ENCODE measurements at places on chromosomes 5 and 9.

- no peak for DNase-seq
Observed at GRCh38 chr9:124054582-124055227, 43.1 kb downstream of the LHX2 start.

GRCh38 chr5:177334155-177334551 is 17.3 kb downstream of the LMAN2 start:
- no peak for DNase-seq

DNA sequence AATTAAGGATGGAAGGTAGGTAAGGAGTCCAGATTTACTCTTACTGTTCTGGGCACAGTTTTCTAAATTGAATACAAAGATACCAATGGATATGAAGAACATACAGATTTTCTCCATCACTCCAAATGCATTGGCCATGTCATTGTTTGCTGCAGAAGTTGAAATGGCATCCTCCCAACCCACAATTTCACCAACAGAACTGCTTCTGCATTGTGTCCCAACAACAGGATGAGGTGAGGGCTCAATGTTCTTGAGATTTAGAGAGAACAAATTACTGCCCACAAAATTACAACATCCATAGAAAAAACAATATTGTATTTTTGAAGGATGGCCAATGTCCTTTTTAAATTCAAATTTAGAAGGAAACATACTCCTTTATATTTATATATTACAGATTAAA is 88.9 kb downstream of the NUDT12 start:
- DNase-seq, result no peak

DNA sequence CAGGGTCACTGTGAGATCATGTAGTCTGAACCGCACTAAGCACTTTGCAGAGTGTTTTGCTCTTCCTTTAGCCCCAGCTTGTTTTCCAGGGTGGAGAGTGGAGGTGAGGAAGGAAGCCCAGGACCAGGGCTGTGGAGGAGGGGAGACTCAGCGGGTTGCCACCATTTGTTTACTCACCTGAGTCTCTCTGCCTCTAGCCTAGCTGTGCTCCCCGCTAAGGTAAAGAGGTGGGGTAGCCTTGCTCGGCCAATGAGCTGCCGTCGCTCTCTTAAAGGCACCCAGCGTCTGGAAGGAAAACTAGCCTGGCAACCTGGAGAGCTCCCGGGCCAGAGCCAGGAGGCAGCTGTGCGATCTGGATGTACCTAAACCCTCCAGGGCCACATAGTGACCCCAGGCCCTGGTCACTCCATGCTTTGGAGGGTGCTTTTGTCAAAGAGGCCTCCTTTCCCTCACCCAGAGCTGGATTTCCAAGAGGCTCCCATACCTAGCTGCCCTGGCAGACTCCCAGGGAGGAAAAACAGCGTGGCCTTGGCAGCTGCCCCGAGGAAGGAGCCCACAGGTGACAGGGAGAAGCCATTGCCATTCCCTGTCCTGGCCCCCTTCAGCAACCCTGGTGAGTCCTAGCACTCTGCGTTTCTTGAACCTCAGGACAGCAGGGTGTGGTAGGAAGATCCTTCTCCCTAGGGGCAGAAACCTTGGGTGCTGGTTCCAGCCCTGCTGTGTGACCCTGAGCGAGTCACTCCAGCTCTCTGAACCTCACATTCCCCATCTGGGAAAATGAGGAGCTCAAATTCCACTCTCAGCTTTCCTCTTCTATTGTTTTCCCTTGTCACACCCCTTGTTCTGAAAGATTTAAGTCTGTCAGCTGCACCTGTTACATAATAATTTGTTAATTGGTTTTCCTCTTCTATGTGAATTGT is 42.4 kb upstream of the LARP1 start:
- DNase-seq, result no peak

DNA sequence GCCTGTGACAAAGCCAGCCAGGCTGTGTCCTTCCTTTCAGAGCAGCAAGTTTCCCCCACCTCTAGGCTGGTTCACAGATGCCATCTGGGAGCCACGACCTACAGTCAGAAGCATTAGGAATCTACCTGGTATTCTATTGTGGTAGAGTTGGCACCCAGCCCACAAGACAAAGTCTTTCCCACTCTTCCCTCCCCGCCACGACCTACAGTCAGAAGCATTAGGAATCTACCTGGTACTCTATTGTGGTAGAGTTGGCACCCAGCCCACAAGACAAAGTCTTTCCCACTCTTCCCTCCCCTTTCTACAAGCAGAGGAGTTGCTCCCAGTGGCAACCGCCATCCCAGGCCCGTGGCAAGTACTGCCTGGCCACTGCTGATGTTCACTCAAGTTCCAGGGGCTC is 157.8 kb upstream of the TNC start:
- no peak for DNase-seq

GRCh38 chr5:112776301-112776856 is 38.7 kb downstream of the APC start:
- no peak for DNase-seq

- no peak for DNase-seq
Observed at GRCh38 chr5:88675708-88676636, 207.0 kb downstream of the MEF2C start.

GRCh38 chr5:109620651-109621050 is 69.1 kb upstream of the MAN2A1 start:
- DNase-seq, result no peak

GRCh38 chr5:80119372-80119771 is 84.2 kb downstream of the THBS4 start:
- DNase-seq, result no peak

DNA sequence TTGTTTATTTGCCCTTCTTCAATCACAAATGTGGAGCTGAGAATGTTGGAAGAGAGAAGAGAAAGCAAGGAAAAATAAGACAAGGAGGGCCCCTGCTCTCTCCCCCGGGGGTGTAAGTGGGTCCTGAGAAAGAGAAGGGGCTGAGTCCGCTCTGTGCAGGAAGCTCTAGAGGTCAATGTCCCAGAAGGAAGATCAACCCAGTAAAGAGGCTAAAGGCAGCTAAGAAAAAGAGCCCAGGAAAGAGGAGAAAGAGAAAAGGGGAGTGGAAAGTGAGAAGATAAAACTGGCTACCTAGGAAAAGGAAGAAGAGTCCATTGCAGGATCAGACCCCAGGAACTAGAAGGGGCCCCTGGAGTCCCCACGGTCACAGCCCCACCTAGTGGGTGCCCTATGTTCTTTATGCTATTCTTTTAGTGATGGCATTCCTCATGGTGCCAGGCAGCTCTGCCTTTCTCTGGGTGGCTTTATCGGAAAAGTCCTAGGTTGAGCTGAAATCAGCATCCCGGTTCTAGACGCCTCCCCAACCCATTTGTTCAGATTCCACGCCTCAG is 583.4 kb downstream of the ACTL7B start:
- DNase-seq, result no peak

GRCh38 chr9:129414377-129414992 is 206.4 kb downstream of the C9orf50 start:
- peak; percentile 58 for DNase-seq

DNA sequence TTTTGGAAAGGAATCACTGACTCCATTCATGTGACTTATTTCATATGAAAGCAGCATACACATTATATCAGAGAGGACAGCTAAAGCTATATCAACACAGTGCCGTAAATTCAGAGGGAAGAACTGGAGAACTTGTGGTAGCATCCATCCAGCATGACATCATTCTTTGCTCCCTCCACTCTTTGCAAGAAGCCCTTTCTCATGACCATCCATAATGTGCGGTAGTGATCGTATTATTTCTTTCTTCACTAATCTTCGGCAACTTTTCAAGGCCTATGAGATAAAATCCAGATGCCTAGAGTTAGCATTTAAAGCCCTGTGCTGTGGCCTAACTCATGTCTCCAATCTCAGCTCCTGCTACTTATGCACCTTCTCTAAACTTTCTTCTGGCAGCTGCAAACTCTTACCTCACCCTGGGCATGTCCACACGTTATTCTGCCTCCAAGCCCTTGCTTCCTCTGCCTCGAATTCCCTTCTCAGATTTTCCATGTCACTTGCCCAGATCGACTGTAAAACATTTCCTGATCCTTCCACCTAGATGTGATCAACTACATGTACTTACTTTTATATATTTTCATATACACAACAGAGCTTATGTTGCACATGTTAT is 307.3 kb upstream of the SGCD start:
- DNase-seq, result no peak

DNA sequence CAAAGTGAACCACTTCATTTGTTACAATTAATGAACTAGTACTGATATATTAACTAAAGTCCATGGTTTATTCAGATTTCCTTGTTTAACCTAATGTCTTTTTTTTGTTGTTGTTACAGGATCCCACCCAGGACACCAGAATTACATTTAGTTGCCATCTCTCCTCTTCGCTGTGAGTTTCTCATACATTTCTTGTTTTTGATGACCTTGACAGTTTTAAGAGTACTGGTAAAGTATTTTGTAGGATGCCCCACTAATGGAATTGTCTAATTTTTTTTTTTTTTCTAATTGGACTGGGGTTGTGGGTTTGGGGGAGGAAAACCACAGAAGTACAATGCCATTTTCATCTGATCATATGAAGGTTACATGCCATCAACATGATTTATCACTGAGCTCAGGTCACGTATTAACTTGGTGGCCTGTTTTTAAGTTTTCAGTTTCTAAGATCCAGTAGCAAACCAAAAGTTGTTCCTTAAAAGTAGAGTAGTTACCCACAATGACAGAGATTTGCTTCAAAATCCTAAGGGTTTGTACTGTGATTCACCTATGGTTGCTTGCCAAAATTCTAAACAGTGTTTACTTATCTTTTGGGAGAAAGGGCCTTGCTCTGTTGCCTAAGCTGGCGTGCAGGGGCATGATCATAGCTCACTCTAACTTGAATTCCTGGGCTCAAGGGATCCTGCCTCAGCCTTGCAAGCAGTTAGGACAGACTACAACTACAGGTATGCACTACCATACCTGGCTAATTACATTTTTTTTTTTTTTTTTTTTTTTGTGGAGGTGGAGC is 4.5 kb upstream of the OTULIN start:
- no peak for DNase-seq

DNA sequence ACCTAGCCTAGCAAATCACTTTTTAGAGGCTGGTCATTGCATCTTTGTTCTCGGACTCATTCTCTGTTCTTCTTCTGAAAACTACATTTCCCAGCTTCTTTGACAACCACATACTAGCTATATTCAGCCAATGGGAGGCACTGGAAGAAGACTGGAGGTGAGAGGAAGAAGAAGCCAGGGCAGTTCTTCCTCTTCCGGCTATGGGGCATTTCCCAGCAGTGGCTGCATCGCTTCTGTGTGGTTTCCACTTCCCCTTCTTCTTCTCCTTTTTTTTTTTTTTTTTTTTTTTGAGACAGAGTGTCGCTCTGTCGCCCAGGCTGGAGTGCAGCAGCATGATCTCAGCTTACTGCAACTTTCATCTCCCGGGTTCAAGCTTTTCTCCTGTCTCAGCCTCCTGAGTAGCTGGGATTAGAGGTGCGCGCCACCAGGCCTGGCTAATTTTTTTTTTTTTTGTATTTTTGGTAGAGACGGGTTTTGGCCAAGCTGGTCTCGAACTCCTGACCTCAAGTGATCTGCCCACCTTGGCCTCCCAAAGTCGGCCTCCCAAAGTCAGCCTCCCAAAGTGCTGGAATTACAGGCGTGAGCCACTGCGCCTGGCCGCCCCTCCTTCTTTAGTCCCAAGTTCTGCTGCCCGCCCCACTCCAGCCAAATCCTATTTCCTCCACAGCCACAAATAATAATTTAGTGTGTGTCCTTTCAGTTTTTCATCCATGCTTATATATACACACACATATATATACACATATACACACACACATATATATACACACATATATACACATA is 6.9 kb upstream of the UBAP1 start:
- DNase-seq, result peak; percentile 51

DNA sequence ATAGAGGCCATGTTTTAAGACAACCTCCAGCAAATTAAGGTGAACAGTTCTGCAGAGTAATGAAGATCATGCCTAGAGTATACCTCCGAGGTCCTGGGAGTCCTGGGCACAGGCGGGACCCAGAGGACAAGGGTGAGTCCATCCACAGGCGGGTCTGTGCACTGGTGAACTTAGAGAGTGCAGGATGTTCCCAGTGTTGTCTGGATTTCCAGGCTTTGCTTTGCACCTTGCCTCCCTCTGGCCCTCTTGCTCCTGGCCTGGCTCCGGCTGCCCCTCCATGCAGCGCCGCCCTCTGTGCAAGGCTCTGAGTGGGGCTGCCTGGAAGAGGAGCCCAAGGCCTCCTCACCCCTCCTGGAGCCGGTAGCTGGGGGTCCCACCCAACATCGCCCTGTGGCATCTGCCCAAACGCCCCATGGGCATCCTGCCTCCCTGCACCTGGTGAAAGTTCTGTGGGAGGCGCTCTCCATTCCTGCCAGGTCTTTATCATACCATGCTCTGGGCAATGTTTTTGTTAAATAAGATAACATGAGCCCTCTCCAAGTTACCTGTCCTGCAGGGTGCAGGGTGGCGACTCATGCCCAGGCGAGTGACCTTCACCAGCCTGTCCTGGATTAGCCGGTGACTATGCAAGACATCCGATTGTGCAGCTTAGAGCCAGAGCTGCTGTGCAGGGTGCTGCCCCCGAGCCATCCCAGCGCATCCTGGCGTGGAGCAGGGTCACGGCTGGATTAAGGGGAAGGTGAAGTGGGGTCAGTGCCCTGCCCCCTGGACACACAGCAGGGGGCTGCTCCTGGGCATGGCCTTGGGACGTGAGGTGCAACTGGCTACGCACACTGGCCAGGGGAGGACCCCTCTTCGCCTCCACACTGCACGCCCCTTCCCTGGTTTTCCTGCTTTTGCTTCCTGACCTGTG is 41.3 kb upstream of the LPCAT1 start:
- no peak for DNase-seq

DNA sequence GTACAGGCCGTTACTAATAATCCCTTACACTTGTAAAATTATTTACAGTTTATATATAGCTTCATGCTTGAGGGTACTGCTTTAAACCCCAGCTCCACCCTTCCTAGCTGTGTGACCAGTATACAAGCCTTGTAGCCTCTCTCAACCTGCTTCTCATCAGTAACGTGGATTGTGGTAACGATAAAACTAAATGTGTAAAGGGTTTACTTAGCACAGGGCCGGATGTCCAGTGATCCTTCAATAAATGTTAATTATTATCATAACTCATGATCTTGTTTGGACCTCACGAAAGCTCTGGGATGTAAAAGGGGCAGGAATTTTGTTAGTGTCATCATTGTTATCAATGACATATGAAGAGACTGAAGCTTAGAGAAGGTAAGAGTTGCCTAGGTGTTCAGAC is 7.5 kb upstream of the ARSI start:
- DNase-seq, result no peak

- DNase-seq, result no peak
Observed at GRCh38 chr5:172086194-172086975, 79.9 kb upstream of the FBXW11 start.

DNA sequence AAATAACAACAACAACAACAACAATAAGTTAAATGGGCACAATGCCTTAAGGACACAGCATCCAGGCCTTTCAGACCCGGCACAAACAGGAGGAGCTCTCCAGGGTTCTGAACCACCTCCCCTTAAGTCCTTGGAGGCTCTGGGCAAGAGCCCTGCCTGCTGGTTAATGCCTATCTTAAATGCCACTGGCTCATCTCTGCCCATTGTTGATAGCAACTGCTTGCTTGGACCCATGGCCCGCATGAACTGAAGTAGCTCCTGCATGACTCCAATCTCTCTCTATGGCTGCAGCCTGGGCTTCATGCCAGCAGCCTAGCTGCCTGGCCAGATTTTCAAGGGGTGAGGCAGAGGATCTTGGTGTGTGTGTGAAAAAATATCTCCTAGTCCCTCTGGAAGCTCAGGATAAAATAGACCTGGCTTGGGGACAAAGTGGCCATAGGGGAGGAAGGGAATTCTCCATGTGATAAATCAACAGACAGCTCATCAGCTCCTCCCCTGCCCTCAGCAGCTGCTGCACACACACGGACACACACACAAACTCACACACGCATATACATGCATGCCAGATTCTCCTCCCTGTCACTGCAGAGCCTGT is 27.4 kb downstream of the FAM219A start:
- no peak for DNase-seq

All from activated naive CD4-positive, alpha-beta T cell treated with anti-CD3 and anti-CD28 coated beads, Interleukin-2, amount 50 U/mL, for 16 hours (primary cell).